ENCODE measurements at places on chromosomes 5 and 9.

DNA sequence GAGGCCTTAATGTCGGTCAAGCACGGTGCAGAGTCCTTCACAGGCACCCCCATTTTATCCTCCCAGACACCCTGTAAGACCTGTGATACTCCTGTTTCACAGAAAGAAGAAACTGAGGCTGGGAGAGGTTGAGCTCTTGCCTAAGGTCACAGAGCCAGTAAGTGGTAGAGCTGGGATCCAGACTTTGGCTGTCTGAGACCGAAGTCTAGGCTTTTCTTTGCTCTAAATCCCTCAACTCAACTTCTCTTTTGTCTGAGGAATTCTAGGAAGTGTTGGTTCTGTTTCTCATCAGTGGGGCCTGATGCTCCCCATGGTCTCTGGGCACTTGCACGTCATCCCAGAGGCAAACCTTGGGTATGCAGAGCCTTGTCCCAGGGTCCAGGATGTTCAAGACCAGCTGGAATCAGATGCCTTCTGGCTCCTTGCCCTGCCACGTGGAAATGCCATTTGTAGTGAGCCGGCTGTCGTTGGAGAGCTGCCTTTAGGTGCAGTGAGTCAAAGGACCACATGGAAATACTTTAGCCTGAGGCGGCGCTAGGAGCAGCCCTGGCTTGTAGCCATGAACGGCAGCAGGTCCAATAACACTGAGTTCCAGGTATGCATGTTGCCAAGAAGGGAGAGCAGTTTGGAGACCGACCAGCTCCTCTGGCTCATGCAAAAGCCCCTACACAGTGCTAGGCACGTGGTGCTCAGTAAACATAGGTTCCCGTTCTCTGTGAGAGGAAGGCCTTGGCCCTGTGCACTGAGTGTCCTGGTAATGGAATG, 9.2 kb downstream of the DCANP1 start:
- peak; percentile 61 for ATAC-seq

DNA sequence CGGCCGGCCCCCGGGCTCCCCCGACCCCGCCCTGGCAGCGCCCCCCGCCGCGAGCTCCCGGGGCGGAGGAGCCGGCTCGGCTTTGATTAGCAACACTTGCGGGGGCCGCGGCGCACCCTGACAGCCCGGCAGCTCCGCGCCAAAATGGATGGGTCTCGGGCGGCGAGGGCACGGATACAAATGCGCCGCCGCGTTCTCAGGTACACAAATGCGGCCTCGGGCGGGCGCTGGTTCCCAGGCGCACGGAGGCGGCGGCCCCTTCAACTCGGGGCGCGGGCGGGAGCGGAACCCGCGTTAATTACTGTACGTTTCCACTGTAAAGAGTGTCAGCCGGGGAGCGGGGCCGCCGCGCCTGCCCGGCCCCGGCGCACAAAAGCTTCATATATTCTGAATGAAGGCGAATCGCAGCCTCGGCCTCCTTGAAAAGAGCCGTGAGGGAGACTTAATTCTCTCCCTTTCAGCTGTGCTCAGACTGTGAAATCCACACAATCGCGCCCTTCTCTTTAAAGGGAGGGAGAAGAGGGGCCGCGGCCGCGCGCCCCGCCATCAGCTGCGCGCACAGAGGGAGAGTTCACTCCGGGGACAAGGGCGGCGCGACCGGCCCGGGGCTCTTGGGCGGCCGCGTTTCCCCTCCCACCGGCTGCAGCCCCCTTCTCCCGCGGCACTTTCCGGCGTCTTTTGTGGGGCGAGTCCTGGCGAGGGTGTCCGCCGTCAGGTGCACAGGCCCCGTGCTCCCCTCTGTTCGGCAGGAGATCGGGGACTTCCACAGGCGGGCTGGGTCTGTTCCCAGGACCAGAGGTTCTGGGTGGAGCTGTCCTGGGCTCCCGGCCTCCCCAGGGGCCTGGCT, 27.0 kb downstream of the MSX2 start:
- no peak for ATAC-seq

DNA sequence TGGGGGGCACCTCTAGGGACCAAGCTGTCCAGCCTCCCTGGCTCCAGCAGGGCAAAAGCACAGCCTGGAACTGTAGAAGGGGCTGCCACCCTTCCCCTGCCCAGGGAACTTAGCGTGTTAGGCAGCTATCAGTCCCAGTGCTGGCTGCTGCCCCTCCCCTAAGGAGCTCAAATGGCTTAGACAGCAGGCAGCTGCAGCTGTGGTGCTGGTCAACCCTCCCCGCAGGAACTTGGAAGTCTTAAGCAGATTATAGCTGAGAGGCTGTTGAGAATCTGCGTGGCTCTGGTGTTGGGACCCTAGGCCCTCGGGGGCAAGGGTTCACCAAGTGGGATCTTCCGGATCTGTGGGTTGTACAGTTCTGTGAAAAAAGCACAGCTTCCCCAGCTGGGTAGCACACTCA, 536.5 kb upstream of the CDH10 start:
- ATAC-seq: no peak

DNA sequence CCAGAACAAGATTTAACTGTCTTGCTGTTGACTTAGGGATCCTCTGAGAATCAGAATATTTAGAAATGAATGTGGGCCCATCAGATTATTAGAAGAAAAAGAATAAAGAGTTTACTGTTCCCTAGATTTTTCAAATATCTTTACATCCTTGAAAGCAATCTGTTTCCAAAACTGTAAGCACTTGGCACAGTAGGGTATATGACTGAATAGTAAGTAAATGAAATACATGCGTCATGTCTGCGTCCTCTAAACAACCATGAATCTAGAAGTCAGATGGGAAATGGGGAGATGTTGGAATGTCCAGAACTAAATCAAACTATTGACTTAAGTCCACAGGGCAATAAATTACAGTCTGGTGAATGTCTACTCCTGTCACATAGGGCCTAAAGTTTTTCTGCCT, 26.1 kb downstream of the TTC23L start:
- ATAC-seq: no peak

DNA sequence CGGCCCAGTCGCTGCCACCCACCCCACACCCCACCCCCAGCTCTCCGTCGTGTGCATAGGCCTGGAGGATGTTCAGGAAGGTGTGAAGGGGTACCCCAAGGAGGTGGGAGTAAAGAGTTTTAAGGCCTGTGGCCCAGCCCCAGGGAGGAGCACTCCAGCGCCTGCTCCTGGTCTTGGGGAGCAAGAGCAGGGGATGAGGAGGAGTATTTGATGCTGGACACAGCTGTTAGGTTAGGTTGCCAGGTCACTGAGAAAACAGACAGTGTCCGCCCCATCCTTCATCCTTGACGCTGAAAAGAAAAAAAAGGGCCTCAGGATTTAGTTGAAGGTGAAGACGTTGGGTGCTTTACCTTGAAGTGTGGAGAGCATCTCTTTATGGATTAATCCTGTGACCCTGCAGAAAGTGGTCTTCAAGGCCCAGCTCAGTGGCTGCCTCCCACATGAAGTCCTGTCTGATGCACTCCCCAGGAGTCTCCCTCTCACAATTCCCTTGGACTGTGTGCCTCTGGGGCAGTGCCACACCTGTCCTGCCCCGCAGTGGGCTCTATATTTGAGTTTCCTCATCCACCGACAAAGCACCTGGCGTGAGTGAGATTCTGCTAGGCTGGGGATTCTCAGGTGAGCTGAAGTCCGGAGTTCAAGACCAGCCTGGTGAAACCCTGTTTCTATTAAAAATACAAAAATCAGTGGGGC, 101.8 kb downstream of the SPRY4 start:
- ATAC-seq: no peak

DNA sequence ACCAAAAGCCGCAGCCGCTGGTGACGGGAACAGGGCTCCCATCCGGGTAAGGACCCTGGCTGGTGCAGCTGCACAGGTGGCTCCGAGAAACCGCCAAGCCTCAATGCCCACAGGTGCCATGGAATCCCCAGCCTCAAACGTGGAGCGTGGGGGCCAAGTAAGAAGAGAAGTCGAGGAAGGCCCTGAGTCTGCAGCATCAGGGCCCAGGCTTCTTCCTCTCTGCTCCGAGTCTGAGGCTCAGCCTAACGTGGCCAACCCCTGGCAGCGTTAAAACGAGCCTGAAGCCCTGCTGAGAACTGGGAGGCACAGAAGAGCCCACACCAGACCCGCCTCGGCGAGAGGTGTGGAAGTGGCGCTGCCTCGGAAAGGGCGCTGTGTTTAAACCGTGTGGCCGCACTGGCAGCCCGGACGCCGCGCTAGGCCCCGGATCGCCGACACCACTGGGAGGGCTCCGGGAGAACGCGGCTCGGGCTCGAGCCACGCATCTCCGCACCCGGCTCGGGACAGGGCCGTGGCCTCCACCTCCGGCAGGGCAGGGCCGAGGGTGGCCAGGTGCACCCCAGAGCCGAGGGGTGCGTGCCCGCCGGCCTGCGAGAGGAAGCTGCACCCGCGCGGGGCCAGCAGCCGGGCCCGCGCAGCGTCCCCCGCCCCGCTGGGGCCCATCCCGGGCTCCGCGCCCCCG, 730 bp downstream of the ZMYND19 start:
- peak; percentile 16 for ATAC-seq

- no peak for ATAC-seq
Measured at GRCh38 chr5:17803971-17804370, 169.7 kb downstream of the TAF11L14 start.

DNA sequence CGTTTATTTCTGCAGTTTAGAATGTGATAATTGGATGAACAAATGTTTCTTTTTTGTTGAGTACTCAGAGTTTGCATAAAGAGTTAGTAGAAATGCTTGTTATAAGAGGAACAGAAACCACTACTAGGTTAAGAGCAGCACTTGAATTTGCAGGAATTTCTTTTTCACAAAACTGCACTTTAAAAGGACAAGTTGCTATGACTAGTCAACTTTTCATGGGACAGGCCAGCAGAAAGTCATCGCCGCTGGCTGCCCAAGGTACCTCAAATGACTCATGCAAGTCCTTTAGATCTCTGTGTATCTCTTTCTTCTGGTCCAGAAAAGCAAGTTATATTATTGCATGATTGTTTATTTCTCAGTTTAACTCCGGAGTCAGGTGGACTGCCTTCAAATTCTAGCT, 97.3 kb upstream of the HMHB1 start:
- peak; percentile 22 for ATAC-seq

DNA sequence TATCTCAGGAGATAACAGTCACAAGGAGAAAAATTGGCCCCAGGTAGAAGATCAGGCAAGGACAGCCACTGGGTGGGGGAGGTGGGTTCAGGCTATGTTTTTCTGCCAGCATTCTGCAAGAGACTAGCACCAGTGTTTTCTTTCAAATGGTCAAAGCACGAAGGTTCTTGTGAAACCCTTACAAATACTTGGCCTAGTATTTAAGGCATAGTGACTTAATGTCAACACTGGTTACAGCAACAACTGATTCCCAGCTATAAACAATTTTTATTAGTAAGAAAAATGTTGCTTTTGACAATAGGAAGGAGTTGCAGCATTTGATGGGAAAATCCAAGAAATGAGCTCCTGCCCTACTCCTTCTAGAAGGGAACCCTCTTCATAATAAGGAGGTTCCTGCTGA, 349.6 kb downstream of the SLIT3 start:
- peak; percentile 88 for ATAC-seq

GRCh38 chr5:96075579-96076289, 114.1 kb upstream of the ELL2 start:
- ATAC-seq: no peak

DNA sequence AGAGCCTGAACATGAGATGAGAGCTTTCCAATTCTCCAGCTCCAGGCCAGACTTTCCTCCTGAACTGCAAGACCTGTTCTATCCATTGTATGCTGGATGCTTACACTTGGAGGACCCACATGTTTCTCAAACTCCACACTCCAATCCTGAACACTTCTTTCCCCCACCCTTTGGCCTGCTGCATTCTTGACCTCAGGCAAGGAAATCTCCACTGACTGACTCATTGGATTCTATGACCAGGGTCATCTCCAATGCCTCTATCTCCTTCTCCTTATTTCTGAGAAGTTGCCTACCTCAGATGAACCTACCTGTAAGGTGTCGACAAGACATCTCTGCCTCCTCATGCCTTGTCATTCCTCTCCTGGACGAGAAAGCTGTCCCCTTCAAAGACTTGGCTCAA, 153.6 kb downstream of the CRB2 start:
- no peak for ATAC-seq

- no peak for ATAC-seq
Measured at GRCh38 chr5:125377141-125377540, 630.7 kb upstream of the ZNF608 start.

DNA sequence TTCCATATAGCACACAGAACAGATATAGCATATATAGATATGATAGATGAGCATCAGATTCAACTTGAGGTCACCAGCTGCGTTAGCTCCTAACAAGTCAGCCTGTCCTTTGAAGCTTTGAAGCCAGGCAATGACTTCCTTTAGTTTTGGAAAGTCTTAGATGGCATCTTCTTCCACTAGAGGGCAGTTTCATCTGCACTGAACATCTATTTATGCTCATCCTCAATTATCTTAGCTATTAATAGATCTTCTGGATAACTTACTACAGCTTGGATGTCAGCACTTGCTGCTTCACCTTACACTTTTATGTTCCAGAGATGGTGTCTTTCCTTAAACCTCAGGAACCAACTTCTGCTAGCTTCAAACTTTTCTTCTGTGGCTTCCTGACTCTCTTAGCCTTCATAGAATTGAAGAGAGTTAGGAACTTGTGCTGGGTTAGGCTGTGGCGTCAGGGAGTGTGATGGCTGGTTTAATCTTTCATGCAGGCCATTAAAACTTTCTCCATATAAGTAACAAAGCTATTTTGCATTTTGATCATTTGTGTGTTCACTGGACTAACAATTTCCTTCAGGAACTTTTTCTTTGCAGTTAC, 1401.4 kb downstream of the EFNA5 start:
- ATAC-seq: no peak

DNA sequence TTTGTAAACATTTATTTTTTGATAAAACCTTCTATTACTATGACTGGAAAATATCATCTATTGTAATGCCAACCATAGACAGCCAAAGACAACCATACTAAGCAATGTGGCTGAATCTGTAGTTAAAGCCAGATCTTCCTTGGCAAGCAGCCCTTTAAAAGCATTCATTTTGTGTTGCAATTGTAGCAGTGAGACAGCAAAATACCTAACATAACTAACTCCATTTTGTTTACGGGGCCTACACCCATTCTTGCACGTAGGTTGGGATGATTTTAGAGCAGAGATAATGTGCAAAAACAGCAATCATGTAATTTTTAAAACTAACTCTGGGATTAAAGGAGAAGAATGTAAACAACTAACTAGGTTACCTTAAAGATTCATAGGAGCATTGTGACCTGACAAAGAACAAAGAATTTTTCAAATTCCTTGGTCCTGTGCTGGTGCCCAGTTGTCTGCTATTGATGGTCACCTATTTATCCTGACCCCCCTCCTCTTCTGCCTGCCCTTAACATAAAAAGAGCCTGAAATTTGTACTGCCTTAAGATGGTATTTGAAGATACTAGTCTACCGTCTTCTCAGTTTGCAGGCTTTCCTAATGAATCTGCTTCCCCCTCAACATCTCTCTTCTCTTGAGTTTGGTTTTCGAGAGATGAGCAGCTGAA, 10.6 kb downstream of the IFNA1 start:
- no peak for ATAC-seq

GRCh38 chr9:137176302-137177182, 4.7 kb upstream of the TMEM210 start:
- peak; percentile 23 for ATAC-seq

- ATAC-seq: peak; percentile 98
Measured at GRCh38 chr5:140107312-140108092, 6.4 kb upstream of the PURA start.

GRCh38 chr5:189486-189885, 1.8 kb upstream of the LRRC14B start:
- ATAC-seq: no peak

Data from gastroesophageal sphincter (tissue), 4 donors.